Amniotic epithelial cell (primary cell): ENCODE measurements at places on chromosomes 12 and 14.

GRCh38 chr12:33427071-33427470 is 12.5 kb downstream of the SYT10 start:
- no peak for DNase-seq

GRCh38 chr14:46034305-46034704 is 617.3 kb downstream of the RPL10L start:
- no peak for DNase-seq

DNA sequence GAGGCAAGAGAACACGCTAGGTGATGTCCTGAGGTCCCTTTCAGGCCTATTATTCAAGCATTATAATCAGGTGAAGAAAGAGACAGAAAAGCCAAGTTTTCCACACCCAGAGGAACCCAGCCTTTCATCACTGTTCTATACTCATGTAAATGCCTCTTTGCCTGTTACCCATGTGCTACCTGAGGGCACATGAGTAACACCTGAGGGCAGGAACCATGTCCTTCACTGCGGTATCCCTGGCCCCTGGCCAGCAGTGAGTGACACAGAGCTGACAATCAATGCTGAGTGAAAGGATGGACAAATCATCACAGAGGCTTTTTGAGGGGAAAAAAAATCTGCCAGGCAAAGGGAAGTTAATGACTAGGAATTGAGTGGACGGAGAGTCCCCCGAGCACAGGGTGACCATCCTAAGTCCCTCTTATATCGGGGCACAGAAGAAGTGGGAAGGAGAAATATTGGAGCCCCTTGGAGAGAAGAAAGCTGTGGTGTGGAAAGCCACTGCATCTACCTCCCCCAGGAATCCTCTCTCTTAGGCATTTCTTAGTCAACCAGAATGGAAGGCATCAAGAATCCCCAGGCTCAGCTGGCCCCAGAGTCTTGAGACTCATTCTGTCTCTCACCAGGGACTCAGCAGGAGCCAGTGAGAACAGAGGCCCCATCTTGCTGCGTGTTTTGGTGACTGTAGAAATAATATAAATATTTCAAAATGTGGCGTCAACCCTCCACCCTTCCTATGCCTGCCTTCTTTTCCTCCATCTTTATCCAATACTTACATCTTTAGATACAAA is 212.9 kb downstream of the DPF3 start:
- no peak for DNase-seq

DNA sequence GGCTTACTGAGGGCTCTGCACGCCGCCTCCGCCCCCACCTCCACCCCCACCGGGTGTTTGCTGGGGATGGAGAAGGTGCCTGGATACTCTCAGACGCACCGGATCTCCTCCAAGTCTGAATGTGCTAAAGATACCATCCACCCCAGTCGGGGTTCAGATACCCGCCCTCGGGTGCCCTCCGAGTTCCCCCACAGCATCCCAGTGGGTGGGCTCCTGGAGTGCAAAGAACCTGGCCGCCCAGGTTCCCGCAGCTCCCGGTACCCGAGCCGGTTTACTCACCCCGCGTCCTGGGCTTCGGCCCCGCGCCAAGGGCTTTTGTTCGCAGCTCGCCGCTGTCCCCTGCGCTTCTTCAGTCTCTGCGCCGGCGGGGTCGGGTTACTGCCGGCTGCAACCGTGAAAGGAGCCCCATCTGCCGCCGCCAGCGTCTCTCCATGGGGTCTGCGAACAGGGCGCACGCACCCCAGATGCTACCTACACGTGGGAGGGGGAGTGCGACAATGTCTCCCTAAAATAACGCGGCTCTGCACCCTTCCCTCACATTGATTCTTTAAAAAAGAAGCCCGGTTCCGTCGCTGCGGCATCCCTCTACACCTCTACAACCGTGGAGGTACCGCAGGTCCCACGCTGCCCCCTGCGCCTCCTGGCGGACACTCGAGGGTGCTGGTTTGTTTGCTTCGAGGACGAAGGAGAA is at the start of gene CCDC177:
CCDC177 (minus strand) TSS at position 609 of the 691 bp plus-strand sequence. CDS start 1,249 bp downstream, outside the sequence.
- peak; percentile 29 for DNase-seq

- DNase-seq: no peak
These were observed 81.6 kb downstream of the IPO8 start for GRCh38 chr12:30614031-30614430.

DNA sequence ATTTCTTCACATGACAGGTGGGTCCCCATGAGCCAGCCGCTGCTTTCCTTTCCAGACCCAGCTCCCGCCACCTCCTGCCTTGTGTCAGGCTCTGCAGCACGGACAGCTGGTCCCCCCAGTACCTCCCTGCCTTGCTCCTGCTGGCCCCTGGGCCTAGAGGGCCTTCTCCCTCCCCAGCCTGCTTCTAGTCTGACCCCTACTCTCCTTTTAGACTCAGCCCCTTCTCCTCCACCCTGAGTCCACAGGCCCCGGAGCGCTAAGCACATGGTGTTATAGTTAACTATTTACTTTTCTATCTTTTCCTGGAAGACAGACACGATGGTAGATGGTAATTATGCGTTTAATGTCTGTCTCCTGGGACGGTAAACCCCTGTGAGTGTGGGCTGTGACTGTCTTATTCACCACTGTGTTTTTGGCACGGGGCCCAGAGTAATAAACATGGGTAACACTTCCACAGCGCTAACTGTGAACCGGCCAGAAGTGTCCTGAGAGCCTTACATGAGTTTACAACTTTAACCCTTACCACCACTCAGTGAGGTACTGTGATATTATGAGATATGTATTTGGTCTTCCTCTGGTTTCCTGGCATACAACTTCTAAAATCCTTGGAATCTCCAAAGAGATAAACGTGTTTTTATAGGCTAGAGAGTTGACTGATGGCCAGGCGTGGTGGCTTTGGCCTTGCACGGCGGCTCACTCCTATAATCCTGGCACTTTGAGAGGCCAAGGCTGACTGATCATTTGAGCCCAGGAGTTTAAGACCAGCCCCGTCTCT is 41.2 kb downstream of the DGLUCY start:
- peak; percentile 65 for DNase-seq

DNA sequence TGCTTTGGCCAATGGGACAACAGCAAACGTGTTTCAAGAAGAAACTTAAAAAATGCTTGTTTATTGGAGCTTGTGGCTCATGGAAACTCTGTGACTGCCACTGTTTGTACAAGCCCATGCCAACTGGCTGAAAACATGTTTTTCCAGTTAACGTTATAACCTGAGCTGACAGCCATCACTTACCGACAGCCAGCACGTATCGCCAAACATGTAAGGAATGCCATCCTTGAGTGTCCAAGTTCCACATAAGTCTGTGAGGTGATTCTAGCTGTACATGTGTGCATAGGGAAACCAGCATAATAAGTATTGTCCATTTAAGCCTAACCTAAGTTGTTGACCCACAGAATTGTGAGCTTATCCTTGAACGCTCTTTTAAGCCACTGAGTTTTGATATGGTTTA is 596.9 kb downstream of the TRHDE start:
- DNase-seq: no peak

DNA sequence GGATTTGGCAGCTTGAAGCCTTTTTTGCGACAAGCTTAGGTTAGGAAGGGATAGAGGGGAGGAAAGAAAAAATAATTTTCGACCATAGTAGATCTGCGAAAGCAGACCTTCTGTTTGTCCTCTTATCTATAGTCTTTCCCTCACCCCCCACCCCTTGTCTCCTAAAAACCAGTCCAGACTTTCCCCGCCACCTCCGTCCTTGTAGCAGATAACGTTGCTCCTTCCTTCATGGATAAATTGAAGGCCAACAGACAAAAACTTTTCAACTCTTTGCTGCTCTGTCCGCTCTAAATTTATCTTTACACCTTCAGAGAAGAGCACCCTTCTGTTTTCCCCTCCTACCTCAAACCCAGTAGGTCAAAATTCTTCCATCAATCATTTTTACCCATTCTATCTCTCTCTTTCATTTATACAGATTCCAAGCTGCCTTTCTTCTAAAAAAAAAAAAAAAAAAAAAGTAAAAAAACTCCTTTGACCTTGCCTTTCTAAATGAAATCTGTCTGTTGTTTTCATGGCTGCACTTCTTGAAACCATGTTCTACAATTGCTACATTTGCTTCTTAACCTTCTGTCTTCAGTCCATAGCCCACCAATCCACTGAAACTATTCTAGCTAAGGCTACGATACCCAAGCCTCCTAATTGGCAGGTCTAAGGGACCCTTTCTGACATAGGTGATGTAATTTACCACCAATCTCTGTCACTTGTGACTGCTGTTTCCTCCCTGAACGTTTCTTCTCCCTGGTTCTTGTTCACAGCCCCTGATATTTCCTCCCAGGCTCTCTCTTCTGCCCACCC is 11.1 kb upstream of the NEMF start:
- no peak for DNase-seq

- peak; percentile 53 for DNase-seq
These were observed 103.2 kb upstream of the DAAM1 start for GRCh38 chr14:59085207-59085739.

- peak; percentile 32 for DNase-seq
These were observed 502.6 kb downstream of the DIO2 start for GRCh38 chr14:79708426-79709388.

DNA sequence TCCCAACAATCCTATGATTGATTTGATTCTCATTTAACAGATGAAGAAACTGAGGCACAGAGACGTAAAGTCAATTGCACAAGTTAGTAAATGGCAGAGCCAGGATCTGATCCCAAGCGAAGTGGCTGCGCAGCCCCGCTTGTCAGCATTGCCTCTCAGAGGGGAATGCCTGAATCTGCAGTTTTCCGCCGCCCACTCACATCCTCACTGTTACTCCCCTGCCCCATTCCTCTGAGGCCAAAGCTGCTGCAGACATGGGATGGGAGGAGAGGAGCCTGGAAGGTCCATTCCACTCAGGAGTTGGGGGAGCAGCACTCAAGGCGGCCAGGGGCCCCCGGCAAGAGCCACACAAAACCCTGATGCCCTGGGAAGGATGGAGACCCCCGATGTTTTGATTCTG is 1.0 kb downstream of the NRIP2 start:
- DNase-seq: no peak

DNA sequence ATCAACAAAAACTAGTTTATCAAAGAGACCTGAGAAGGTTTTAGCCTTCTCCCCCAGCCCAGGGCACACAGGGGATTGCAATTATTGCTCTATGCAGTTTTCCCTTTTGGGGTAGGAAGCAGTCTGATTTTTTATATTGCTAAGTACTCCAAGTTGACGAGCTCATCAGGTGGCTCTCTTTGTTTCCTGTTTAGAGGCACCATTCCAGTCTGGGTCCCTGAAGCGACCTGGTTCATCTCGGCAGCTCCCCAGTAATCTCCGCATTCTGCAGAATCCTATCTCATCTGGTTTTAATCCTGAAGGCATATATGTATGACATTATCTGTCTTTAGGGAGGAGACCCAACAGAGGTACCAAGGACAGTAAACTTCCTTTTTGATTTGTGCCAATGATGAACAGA is 56.3 kb downstream of the BHLHE41 start:
- DNase-seq: no peak

DNA sequence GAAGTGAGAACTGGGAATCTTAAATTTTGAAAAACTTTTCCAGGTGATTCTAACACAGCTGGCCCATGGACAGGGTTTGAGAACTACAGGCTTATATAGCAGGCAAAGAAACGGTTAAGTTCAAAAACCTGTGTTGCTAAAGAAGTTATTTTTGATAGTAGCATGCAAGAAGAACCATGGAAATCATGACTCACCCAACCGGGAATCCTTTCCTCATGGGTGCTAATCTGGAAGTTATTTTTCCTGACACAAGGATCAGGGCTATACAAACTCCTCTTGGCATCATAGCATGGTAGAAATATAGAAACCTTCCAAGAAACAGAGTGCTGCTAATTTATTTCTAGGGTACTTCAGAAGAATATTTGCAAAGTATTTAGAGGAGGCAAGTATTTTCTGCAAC is 588.7 kb downstream of the CCER1 start:
- peak; percentile 83 for DNase-seq

GRCh38 chr12:13085968-13086686 is 17.3 kb downstream of the GSG1 start:
- DNase-seq: peak; percentile 83

- DNase-seq: peak; percentile 87
These were observed 23.0 kb upstream of the GPR132 start for GRCh38 chr14:105087963-105088811.

DNA sequence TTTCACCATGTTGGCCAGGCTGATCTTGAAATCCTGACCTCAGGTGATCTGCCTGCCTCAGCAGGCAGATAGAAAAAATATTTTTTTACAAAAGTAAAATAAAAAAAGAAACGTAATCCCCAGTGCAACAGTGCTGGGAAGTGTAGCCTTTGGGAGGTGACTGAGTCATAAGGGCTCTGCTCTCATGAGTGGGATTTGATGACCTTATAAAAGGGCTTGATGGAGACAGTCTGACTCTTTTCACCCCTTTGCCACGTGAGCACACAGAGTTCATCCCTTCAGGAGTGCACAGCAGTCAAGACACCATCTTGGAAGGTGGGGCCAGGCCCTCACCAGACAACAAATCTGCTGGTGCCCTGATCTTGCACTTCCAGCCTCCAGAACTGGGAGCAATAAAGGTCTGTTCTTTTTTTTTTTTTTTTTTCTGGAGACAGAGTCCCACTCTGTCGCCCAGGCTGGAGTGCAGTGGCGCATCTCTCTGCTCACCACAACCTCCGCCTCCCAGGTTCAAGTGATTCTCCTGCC is 24.7 kb upstream of the DYNC1H1 start:
- DNase-seq: no peak
